NCI-H1105 (cell line): ENCODE measurements at places on chromosomes 12 and 14.

DNA sequence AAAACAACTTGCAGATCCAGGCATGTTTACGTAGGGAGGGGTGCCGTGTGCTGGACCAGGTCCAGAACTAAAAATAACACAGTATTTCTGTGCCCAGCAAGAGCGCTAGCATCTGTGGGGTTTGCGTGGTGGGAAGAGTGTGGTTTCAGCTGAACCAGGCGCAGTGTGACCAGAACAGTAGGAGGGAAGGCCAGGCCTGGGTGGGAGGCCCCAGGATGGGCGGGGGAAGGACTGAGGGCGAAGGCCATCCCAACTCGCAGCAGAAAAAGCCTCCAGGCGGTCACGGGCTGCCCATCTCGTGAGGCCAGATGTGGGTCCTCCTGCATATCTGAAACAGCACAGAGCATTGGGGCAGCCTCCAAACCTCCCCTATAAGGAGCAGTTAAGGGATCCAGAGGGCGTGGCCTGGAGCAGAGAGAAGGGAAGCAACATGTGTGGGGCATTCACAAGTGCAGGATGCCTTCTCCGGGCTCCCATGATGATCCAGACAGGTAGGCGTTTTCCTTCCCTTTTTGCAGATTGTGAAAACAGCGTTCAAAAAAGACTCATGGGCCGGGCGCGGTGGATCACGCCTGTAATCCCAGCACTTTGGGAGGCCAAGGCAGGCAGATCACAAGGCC lies 17.8 kb upstream of the CD9 start:
- DNase-seq = peak; percentile 67

DNA sequence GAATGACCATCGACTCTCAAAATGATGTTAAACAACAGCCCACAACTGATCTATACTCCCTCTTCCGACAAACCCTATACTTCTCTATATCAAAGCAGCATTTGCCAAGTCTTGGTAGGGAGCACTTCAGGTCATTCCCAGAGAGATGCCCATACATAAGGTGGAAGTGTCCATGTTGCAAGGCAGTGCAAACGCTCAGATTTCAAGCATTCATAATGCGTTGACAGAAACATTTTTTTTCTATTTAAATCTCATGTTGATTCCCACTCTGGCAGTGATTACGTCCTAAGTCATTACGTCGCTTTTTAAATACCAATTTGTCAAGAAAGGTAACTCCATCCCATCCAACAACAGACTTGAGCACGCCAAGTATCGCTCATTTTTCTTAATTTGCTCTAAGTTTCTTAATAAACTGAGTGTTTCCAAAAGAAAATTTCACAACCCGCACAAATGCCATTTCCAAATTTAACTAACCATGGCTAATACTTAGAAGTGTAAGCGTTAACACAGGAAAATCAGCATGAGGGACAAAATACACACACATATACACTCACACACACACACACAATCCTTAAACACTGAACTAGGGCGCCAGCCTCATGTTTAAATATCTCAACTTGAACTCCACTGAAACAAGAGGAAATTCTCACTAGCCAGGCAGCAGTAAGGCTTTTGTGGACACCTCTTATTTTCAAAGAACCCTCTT lies 1.1 kb downstream of the GXYLT1 start:
- DNase-seq = no peak

DNA sequence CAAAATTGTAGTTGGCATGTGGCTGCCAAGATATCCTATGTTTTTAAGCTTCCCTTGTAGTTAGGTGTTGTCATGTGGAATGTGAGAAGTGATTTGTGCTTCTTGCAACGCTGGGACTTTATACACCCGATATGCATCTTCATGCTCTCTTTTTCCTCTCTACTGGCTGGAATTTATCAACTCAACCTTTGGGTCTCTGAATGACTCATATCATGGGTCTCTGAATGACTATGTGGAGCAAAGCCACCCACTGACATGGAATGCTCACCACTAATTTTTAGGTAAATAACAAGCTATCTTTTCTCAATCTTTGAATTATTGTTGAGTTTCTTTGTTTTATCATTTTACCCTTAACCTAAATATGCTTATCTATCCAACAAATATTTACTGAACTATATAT lies 144.6 kb downstream of the ATP23 start:
- no peak for DNase-seq

DNA sequence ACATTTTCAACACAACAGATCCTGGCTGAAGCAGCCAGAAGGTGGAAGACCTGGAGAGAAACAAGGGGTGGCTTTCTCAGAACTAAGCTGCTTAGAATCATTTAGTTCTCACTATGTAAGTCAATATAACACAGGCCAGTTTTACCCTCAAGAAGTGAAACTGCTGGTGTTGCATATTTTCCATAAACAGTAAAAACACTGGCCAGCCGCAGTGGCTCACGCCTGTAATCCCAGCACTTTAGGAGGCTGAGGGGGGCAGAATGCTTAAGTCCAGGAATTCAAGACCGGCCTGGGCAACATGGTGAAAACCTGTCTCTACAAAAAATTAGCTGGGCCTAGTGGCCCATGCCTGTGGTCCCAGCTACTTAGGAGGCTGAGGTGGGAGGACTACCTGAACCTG lies 11.6 kb downstream of the STX2 start:
- no peak for DNase-seq

DNA sequence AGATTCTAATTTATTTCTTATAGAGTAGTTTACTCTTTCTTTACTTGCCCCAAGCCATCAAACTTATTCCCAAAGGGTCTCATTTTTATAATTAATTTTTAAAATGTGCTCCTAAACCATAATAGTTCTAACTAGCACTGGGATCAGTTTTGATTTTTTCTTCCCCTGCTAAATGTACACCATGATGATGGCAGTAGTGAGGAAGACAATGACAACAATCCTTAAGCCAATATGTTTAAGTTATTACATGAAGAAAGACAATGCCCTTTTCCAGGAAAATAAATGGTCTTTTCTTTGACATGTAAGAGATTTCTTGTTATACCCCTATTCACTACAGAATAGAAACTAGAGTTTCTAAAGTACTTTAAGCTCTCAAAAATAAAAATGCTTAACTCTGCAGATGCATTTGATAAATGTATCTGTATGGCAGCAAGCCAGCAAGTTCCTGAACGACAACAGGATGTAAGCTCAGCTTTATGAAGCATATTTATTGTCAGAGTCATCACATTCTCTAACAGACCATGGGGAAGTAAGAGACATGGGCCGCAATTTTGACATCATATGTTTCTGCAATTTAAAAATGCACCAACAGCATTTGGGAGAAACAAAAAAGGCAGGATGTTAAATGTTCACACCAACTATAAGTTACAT lies 36.0 kb upstream of the SNX6 start:
- DNase-seq = no peak
